ENCODE measurements at places on chromosomes 7 and 10.

DNA sequence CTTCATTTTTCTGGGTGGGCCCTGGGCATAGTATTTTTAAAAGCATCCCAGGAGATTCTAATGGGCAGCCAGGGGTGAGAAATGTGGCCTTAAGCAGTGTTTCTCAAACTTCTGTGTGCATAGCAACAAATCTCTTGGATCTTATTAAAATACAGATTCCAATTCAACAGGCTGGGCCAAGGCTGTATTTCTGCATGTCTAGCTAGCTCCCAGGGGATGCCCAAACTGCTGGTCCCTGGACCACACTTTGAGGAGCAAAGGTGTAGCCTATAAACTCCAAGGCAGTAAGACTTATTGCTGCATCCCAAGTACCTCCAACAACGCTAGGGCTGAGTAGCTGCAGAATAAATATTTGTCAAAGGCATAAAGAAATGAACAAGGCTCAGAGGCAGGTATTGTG is 292.9 kb upstream of the ZMIZ1 start:
- DNase-seq: no peak

DNA sequence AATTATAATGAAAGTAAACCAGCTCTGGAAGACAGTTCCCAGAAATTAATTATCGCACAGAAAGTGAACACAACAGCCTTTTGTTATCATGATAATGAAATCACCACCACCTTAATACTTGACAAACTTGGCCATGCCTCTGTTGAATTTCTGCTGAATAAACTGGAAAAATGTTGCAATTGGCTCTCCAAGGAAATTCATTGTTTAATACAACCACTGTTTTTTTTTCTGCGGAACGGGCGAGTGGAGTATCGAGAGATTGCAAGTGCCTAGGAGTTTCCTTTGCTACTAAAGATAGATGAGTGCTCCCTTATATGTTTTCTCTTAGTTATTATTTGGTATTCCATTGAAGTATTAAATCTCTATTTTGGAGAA is 657.0 kb downstream of the SDK1 start:
- no peak for DNase-seq

GRCh38 chr7:28078036-28078901 is 102.3 kb downstream of the JAZF1 start:
- DNase-seq: no peak

DNA sequence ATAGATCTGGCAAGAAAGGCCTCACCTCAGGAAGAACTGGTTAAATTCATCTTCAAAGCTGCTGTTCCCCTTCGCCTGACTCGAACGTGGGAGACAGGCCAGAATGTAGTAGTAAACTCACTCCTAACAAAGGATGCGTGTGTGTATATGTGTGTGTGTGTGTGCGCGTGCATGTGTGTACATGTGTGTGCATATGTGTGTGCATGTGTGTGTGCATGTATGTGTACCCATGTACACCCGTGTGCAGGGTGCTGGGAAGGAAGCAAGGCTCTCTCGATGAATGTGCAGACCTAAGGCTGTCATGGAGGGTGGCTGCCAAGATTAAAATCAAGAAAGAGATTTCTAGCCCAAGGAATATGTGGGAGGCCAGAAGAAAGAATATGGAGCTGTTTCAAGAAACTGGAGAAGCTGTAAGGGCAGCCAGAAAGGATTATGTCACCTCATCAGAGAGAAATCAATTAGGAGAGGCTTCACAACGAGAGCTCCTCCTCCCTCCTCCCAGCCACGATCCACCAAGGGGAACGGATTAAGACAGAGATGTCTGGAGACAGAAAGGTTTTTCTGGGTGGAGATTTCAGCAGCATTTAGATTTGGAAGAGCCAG is 34.0 kb upstream of the LBX1 start:
- DNase-seq: no peak

GRCh38 chr10:14692344-14693076 is 82.2 kb downstream of the FAM107B start:
- no peak for DNase-seq

GRCh38 chr10:90319188-90319914 is 538.5 kb downstream of the HTR7 start:
- DNase-seq: no peak

DNA sequence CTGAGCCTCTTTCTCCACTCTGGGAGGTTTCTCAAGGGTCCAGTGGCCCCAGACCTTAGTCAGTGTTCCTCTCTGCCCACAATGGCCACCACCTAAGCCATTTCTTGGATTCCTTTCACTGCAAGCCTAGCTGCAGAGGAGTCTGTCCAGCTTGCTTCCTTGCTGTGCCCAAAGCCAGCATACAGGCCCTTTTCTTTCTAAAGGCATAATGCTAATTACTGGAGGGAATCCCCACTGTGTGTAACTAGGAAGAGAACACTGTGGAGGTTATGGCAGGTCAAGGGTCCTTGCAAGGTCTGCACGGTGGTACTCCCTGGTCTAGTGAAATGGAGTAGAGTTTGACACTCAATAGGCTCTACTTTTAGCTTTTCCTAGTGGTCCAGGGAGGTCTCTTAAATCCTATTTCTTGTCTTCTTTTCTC is 70.4 kb upstream of the CC2D2B start:
- no peak for DNase-seq

- no peak for DNase-seq
Measured at GRCh38 chr10:93152136-93152535, 78.4 kb downstream of the CYP26A1 start.

DNA sequence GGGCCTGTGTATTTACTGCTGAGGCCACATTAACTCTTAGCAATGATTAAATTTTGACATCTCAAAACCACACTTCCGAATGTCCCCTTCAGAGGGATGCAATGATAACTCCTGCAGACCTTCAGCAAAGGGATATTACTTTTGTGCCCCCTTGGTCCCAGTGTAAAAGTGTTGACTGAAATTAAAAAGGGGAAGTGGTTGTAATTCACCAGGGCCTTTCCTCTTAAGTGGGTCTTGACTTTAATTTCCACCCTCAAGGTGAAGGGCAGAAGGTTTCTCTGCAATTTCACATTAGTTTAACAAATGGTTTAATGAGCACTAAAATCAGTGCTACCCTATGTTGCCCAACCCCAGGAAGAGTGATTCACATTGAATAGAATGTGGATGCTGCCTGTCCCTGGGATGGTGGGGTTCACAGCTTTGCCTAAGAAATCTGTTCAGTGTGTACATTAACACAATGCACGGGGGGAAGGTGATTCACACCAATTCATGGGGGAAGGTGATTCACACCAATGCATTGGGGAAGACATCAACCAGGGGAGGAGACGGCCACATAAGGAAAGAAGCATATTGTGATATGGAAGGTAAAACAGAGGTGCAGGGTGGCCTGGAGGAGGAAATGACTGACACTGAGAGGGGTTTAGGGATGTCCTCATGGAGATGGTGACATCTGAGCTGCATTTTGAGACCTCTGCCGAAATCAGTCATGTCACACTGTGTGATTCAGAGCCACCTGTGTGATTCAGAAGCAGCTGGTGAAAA is 19.4 kb upstream of the TNS3 start:
- no peak for DNase-seq

- DNase-seq: no peak
Measured at GRCh38 chr7:131792311-131792710, 235.9 kb upstream of the PODXL start.

DNA sequence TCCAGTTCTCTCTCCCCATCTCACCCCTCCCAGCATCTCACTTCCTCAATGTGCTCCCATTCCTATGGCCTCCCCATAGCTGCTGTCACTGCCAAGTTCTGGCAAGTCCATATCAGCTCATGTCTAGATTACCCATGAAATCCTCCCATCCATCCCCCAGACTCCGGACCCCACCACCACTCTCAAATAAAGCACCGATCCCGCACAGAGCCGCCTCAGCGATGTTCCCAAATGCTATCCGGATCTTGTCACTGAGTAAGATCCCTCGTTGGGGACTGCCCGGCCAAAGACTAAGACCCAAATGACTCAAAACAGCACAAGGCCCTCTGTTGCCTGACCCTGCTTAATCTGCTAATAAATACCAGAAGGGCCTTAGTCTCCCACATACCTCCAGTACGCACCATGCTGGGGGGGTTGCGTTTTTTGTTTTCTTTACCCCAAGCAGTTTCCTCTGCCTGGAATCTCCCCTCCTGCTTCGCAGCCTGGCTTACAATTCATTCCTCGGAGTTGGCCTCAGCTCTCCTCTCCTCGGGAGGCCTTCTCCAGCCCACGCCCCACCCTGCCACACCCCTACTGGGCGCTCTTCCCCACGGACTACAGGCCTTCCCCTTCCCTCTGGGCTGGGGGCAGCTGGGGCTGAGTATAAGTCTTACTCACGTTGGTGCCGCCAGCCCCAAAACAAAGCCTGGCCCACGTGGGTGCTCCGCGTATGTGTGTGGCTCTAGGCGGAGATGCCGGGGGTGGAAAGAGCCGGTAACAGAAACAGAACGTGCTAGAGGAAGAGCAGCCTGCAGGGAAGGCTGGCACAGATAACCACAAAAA is 1.8 kb upstream of the DUSP5 start:
- peak; percentile 52 for DNase-seq

- DNase-seq: no peak
Measured at GRCh38 chr10:119976421-119976820, 83.9 kb downstream of the SEC23IP start.

DNA sequence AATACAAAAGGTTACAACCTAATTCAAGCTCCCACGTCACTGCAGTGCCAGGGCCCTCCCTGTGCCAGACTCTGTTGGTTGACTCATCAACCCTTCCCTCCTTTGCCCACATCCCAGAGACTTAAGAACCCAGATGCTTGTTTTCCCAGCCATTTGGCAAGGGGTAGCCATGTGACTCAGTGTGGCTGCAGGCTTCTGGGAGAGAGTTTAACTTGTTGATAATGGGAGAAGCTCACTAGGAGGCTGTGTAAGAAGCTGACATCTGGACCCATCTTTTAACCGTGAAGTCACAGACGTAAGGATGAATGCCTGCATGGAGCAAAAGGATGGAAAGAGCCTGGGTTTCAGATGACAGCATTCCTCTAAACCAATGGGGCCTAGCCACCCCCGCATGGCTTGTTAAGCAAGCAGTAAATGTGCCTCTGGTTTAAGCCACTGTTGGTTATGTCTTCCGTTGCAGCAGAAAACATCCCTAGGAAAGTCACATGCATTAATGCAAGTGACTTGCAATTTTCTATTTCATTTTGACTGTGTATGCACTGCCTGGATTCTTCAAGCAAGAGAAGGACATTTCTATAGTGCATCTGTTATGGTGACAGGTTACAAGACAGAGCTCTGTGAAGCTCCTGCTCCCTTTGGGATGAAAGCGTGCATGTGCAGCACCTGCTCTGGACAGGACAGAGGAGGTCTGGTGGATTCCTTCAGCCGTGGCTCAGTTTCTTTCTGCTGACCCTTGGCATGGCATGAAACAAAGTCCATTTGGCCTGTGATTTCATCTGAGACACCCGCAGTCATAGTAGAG is 57.5 kb upstream of the CREB5 start:
- no peak for DNase-seq

GRCh38 chr7:34787586-34787985 is 129.6 kb downstream of the NPSR1 start:
- no peak for DNase-seq

- DNase-seq: no peak
Measured at GRCh38 chr7:121376979-121377378, 19.1 kb downstream of the FAM3C start.

- DNase-seq: no peak
Measured at GRCh38 chr10:106410331-106410730, 754.2 kb downstream of the SORCS1 start.

GRCh38 chr7:55177068-55177530 is 158.3 kb downstream of the EGFR start:
- DNase-seq: no peak

DNA sequence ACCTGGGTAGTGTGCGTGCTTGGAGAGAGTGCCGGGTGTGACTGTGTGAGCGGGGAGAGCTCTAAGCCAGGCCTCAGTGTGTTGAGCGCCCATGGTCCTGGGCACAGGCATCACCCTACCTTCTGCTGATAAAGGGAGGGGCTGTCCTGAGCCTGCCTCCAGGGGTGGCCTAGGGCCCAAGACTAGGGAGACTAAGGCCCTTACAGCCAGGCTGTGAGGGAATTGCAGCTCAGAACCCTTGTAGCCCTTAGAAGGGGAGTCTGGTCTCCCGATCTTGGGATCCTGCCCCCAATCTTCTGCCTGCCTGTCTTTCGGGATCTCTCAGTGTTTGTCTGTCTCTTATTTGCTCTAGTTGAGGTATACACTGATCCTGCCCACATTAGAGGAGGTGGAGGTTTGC is 41.2 kb downstream of the PAX2 start:
- DNase-seq: no peak

DNA sequence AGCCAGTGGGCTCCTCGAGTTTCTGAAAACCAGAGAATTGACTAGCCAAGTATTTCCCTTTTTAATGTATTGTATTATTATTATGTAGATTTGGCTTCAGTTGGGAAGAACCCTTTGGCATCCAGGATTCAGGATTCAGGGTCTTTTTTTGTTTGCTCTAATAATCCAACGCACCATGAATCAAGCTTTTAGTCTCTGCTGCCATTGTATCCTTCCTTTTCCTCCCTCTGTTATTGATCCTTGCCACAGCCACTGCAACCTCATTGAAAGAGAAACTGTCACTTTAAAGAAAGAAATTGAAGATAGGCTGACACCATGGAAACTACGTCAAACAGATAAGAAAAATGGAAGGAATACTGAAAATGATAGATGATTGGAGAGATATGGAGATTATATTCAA is 150.0 kb downstream of the CHRM2 start:
- no peak for DNase-seq

DNA sequence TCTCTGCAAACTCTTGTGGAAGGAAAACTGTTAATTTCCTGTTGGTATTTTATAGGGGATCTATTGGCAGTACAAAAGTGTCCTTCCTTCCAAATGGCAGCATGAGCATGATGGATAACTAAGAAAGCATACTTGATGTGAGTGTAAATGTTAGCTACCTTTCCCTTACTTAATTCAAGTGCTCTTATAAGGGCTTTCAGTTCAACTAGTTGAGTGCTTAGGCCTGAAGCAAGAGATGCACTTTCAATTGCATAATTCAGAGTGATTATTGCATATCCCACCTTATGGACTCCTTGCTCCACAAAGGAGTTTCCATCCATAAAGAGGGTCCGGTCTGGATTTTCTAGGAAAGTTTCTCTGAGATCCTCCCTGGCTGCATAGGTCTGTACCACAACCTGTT is 56.3 kb upstream of the CYP2C8 start:
- DNase-seq: no peak

- no peak for DNase-seq
Measured at GRCh38 chr10:98910048-98910447, 325.6 kb downstream of the HPSE2 start.

- DNase-seq: no peak
Measured at GRCh38 chr7:97818066-97818663, 54.0 kb downstream of the ASNS start.

Measured in Right ventricle myocardium superior (tissue), 1 donor.